ENCODE measurements at places on chromosomes 13 and 19. TPM values are rescaled to one million over a fixed set of nuclear protein-coding genes. Genes with fewer than 3 reads are reported as not detected.

- H3K4me3 ChIP-seq, result no peak overlapping the region
- no peaks in the 10 kb centered on the region for H3K36me3 ChIP-seq
- no peak for DNase-seq
- H3K27me3 ChIP-seq, result no peaks in the 10 kb centered on the region
Observed at GRCh38 chr19:11931513-11931912, 6.6 kb downstream of the ZNF700 start.

- no peaks in the 10 kb centered on the region for H3K27me3 ChIP-seq
- no peak for DNase-seq
- no peaks in the 10 kb centered on the region for H3K4me1 ChIP-seq
- H3K27ac ChIP-seq, result no peak overlapping the region
- no peak overlapping the region for H3K4me3 ChIP-seq
Observed at GRCh38 chr19:35169221-35169995, 14.9 kb downstream of the FXYD5 start.

DNA sequence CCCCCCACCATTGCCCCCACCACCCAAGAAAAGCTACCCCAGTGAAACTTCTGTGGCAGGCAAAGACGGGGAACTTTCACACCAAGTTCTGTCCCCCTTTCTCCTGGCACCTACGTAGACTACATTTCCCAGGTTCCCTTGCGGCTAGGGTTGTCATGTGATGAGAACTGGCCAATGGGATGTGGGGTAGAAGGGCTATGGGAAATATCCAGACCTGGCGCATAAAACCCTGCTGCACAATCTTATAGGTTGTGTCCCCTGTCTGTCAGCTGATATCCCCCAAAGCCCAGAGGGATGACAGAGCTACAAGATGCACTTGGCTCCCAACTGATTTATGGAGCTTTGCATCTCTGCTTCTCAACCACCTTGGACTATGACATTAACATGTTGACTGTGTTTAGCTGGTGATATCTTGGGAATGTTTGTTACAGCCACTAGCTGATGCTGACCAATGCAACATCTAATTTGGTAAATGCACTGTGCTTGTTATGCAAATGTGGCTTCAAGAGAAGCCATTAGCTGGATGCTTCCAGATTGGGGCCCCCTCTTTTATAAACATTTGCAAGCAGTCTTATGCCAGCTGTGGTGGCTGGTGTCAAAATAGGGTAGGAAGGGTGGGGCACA is 6.1 kb downstream of the SH2D3A start:
- H3K4me1 ChIP-seq, result peaks cover 19% of the 10 kb centered on the region
- peaks cover 9% of the 10 kb centered on the region for H3K36me3 ChIP-seq
- no peaks in the 10 kb centered on the region for H3K27me3 ChIP-seq
- DNase-seq, result no peak

- H3K4me3 ChIP-seq, result no peak overlapping the region
- no peak for DNase-seq
- H3K36me3 ChIP-seq, result no peaks in the 10 kb centered on the region
- no peaks in the 10 kb centered on the region for H3K27me3 ChIP-seq
- H3K4me1 ChIP-seq, result no peaks in the 10 kb centered on the region
Observed at GRCh38 chr13:74039154-74039553, 95.0 kb downstream of the KLF12 start.

DNA sequence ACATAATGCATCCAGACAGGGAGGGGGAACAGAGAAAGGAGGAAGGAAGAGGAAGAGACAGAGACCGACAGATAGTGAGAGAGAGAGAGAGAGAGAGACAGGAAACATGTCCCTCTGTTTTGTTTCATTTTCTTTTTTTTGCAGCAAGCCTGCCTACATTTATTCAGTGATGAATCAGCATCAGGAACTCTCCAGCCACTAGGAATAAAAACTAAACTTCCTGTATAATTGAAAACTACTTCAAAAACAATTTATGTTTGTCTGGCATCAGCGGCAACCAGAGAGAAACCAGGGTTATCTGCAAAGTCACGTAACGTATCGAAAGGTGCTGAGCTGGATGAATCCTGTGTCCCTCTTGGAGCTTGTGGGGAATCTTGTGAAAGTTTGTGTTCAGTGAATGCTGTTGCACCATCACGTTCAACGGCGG is 148.6 kb upstream of the SOX21 start:
- H3K27ac ChIP-seq, result no peak overlapping the region
- H3K27me3 ChIP-seq, result no peaks in the 10 kb centered on the region
- H3K4me3 ChIP-seq, result no peak overlapping the region
- no peak for DNase-seq
- H3K4me1 ChIP-seq, result no peaks in the 10 kb centered on the region
- H3K36me3 ChIP-seq, result no peaks in the 10 kb centered on the region

GRCh38 chr13:27352698-27353097 is 71.7 kb upstream of the GTF3A start:
- no peak overlapping the region for H3K4me3 ChIP-seq
- no peaks in the 10 kb centered on the region for H3K36me3 ChIP-seq
- H3K27me3 ChIP-seq, result no peaks in the 10 kb centered on the region
- H3K27ac ChIP-seq, result no peak overlapping the region

GRCh38 chr13:80630685-80631121 is 289.8 kb upstream of the SPRY2 start:
- H3K4me1 ChIP-seq, result no peaks in the 10 kb centered on the region
- H3K27me3 ChIP-seq, result no peaks in the 10 kb centered on the region
- H3K36me3 ChIP-seq, result no peaks in the 10 kb centered on the region
- no peak overlapping the region for H3K4me3 ChIP-seq
- H3K27ac ChIP-seq, result no peak overlapping the region
- no peak for DNase-seq

The DIRAS1 gene
- 0.78 TPM for total RNA-seq

The PSG6 gene
- total RNA-seq, result not detected

The RASIP1 gene
- 14.5 TPM for total RNA-seq

The DIS3 gene
- 10.1 TPM for total RNA-seq

The GIPC1 gene
- total RNA-seq, result 120 TPM

The LILRB2 gene
- 0.78 TPM for total RNA-seq

Data from body of pancreas (tissue), 4 donors.